ENCODE measurements at places on chromosomes 2 and 18.

DNA sequence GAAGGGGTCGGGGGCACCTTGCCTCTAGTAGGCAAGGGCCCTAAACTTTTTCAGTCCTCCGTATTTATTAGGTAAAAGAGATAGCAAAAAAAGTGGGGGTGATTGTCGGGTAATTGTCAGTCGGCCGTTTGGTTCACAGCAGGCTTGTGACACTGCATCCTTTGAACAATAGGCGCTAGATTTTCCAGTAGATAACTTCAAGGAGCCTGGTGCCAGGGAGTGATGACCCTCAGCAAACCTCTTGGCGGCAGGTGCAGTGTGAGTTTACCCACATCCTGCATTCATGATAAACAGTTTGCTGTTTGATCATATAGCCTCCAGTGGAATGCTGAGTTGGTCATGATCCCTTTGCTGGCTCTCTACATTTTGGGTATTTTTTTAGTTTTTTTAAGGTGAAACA, 22.9 kb downstream of the SERPINB8 start:
- no peak for DNase-seq

DNA sequence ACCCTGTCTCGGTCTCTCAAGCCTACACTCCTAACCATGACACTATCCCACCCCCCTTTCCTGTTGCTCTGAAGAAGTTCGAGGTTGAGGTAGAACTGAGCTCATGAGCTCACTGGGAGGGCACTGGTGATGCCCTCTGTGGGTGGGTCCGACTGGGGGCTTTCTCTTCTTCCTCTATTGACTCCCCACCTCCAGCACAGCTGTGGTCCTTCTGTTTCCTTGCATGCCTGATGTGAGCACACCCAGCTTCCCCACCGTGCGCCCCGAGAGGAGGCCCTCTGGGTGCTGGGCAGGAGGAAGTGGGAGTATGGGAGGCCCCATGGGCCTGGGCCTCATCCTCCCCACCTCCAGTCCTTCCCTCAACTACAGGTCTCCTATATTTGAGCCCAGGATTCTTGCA, 20.9 kb downstream of the SPEG start:
- no peak for DNase-seq

GRCh38 chr2:109615637-109616144, 1.5 kb downstream of the SOWAHC start:
- no peak for DNase-seq

DNA sequence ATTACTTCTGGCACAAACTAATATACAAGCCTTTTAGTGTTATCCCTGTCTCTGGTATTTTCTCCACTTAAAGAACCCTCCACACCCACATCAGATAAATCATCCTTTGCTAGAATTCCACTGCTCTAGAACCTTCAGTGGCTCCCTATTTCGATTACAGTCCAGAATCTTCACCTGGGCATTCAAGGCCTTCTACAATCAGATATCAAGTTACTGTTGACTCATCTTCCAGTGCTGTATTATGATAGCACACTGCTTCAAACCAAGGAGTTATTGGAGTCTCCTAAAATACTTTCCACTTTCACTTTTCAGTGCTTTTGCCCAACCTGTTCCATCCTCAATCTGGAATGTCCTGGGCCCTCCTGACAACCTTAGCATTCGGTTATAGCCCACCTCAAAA, 3.4 kb downstream of the CGREF1 start:
- no peak for DNase-seq

DNA sequence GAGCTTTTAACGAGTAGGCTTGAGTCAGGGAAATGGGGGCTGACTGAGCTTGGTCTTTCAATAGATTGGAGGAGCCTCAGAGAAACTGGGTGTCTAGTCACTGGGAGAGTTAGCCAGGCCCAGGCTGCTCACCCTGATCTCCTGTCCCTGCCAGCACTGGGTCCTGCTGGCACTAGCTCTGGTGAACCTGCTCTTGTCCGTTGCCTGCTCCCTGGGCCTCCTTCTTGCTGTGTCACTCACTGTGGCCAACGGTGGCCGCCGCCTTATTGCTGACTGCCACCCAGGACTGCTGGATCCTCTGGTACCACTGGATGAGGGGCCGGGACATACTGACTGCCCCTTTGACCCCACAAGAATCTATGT, 720 bp downstream of the KRTCAP3 start:
- no peak for DNase-seq

- no peak for DNase-seq
Measured at GRCh38 chr2:108257757-108258331, 18.1 kb downstream of the SULT1C3 start.

- no peak for DNase-seq
Measured at GRCh38 chr2:232937278-232937906, 67.3 kb downstream of the SNORC start.

DNA sequence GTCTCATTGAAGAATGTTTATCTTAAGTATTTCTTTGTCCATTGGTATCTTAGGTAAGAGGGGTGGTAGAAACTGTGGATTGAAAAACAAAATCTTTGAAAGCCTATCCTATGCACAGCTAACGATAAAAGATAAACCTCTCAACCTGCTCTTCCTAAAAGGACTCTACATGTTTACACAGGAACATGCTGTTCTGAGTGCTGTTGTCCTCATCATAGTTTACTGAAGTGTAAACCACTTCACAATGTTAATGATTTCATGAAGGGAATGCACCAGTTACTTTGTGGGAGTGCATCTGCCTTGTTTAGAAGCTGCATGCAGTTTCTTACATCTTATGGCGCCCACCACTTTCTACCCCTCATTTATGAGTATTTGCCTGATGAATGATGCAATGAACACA, 1.2 kb downstream of the ACMSD start:
- DNase-seq, result no peak

- DNase-seq, result no peak
Measured at GRCh38 chr2:232411901-232412629, 5.4 kb downstream of the ALPG start.

DNA sequence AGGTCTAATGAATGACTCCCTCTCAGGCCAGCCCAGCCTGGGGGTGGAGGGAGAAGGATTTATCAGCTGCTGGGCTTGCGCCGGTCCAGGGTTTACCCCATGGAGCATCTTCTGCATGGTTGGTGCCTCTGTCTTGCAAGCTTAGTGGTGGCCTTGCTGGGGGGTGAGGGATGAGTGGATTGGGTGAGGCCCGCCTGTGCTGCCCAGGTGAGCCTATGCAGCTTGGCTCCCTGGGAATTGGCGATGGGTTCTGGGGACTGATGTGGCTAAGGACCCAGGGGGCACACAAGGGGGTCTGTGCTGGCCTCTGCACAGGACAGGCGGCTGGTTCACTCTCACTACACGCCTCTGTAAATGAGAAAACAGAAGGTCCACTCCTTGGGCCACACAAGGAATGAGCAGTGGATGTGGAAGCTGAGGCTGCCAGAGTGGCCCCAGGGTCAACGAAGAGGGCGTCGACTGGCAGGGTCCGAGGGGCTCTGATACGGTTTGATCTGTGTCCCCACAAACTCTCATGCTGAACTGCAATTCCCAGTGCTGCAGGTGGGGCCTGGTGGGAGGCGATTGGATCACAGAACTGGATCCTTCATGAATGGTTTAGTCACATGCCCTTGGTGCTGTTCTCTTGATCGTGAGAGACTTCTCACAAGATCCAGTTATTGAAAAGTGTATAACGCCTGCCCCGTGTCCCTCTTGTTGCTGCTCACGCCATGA, 151.6 kb upstream of the HDAC4 start:
- DNase-seq, result no peak

- DNase-seq, result no peak
Measured at GRCh38 chr2:234414596-234414995, 82.3 kb downstream of the ARL4C start.

DNA sequence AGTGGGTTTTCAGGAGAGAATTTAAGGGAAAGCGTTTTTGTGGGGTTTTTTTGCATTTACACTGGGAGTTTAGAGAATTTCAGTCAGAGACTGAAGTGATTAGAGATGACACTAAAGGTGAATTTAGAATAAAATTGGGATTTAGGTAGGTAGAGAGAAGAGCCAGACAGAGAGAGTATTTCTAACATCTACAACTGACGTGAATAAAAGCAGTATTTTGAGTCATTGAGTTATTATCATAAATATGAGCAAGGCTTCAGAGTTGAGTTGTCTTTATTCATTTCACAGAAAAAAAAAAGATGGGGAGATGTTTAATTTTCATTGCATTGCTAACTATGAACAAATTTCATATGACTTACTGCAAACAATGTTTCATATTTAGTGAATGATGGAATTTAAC, 202.9 kb downstream of the DPP4 start:
- DNase-seq, result no peak

- DNase-seq, result no peak
Measured at GRCh38 chr2:72124376-72124775, 23.3 kb downstream of the CYP26B1 start.

GRCh38 chr2:129737660-129738527, 241.6 kb upstream of the RAB6C start:
- DNase-seq, result no peak

DNA sequence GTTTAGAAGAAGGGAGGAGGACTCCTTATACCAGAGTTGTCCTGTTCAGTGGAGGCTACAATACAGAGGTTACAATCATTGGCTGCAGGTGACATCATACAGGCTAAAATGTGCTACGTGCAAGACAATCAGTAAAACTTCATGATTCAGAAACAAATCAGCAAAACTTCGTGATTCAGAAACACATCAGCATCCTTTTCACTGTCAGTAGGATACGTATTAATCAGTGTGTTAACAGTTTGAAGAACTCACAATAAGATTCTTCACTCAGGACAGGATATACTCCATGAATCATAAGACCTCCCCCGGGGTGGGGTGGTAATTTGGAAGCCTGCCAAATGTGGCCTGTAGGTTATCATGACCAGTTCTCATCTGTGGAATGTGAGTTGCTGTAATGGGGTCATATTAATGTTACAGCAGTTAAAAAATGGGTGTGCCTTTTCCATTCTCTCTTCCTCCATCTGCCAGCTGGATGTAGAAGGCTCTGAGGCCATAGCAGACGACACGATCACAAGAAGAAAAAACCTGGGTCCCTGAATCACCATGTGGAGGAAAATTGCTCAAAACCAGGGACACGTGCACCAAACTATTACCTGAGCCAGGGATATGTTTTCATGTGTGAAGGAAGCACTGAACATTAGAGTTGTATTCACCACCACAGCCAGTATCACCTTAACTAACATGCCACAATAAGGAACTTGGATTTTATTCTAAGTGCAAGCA, 134.8 kb upstream of the CREB1 start:
- no peak for DNase-seq

DNA sequence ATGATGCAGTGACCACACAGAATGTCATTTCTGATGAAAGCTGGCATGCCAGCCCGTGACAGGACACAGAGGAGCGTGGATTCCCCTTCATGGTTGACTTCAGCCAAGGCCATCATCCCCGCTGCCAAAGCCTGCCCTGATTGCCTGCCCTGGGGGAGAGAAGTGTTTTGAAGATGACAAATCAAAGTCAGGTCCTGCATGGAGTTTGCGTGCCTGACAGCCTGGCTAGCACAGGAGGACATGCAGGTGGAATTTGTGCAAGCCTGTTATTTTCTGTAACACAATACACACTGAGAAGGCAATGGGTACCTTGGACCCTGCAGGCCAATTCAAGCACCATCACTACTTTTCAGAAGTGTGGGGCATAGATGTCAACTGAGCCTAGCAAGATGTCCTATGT, 5.4 kb upstream of the IL1R2 start:
- no peak for DNase-seq

- DNase-seq, result no peak
Measured at GRCh38 chr2:225091336-225091735, 49.1 kb upstream of the DOCK10 start.

GRCh38 chr2:156826341-156826933, 390.3 kb downstream of the GPD2 start:
- no peak for DNase-seq

DNA sequence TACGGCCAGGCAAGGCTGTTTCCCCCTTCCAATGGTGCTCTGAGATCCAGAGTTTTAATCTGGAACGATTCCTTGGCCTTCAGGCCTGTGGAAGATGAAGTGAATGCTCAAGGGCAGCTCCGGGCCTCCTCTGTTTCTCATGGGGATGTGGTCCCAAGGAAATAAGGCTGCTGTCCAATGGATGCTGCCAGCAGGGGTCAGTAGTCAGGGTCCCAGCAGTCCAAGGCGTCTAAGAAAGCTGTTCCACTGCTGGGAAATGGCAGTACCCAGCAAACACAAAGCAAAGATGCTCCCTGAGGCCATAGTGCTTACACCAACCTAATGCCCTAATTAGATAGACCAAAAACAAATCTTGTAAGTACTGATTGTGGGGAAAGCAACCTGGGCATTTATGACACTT, 12.5 kb downstream of the NMS start:
- no peak for DNase-seq

DNA sequence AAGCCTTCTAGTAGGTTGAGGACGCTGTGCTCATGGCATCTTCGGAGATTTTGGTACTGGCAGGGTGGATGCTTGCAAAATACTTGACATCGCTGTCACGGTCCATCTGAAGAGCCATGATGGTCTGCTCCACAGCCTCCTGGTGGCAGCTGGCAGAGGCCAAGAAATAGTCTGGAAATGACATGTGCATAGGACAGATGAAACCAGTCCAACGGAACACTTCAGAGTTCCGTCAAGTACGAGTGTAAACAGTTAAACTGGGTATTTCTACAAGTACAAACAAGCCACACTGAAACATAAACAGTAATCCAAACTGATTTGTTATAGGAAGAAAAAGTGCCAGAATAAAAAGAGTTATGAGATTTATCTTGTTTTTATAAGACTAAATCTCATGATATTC, 66.6 kb downstream of the PPP4R1 start:
- DNase-seq, result no peak

DNA sequence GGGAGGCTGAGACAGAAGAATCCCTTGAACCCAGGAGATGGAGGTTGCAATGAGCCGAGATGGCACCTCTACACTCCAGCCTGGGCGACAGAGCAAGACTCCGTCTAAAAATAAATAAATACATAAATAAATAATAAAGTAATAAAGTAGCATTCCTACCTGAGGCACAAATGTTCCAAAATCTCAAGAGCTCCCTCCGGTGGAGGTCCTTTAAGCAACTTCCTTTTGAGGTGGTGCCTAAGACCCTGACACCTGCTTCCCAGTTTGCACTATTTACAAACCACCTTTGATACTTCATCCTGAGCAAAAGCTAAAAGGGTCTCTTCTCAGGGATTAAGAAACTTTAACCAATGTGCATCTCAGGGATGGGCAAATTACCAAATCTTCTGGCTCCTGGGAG, 505.1 kb downstream of the CNTNAP5 start:
- DNase-seq, result no peak

- DNase-seq, result no peak
Measured at GRCh38 chr18:72772916-72773315, 94.9 kb downstream of the NETO1 start.

- no peak for DNase-seq
Measured at GRCh38 chr18:24063121-24063731, 48.7 kb downstream of the TTC39C start.

GRCh38 chr2:239337122-239337876, 63.5 kb downstream of the HDAC4 start:
- no peak for DNase-seq

DNA sequence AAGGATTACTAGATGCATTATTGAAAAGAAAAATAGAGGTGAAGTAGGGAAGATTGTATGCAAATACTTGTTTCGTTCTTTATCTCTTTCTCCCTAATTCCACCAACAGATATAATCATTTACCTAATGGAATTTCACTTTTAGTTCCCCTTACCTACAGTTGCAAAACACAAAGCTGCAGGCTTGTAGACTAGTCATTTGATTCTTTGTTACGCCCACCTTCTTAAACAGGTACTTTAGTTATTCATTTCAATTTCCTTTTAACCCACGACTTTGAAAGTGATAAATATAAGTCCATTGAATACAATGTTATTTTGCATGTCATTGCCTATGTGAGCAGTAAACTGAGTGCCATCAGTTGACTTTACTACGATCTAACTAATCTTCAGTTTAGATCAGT, 3.9 kb upstream of the HRH4 start:
- DNase-seq, result no peak

- no peak for DNase-seq
Measured at GRCh38 chr2:212345966-212346365, 192.6 kb downstream of the ERBB4 start.

Data from stimulated activated CD8-positive, alpha-beta memory T cell treated with anti-CD3 and anti-CD28 coated beads, Interleukin-4, amount 100 ng/mL, for 1 hour (primary cell).